Fibroblast of the aortic adventitia (primary cell): ENCODE measurements at places on chromosomes 7 and 10.

GRCh38 chr10:69780077-69780476, 21.6 kb upstream of the COL13A1 start:
- no peak for DNase-seq

GRCh38 chr7:87712571-87712970, 84.4 kb downstream of the RUNDC3B start:
- DNase-seq, result no peak

GRCh38 chr10:130751106-130751840, 560.2 kb downstream of the TCERG1L start:
- DNase-seq, result no peak

- DNase-seq, result peak; percentile 49
These were observed 32.1 kb downstream of the SGPL1 start for GRCh38 chr10:70847659-70848360.
